Hepatocyte (in vitro differentiated cells): ENCODE measurements at places on chromosomes 13 and 19. TPM values are rescaled to one million over a fixed set of nuclear protein-coding genes. Genes with fewer than 3 reads are reported as not detected.

DNA sequence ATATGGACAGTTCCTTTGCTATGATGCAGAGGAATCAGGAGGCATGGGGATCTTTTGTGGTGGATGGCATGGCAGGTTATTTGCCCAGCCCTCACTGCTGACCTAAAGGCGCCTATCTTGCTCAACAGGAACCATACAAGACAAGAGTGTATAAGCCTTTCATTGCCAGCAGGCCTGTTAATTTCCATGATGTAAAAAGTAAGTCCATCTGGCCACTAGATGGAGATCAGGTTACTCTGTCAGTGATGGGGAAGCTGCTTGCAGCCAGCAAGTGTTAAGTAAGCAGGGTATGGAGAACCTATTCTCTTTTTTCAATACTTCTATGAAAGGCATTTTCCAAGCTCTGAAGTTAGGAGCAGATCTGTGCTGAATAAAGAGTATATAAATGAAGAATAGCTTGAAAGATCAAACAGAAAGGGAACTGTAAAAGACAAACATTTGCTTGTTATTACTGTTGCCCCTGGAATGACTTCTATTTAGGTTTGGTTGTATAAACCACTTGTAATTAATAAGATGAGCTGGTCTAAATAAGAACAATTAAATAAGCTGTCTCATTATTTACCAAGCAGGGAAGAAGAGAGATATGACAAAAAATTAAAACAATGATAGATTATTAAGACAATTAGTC lies 210.9 kb downstream of the RGCC start:
- peak; percentile 88 for DNase-seq

GRCh38 chr19:2478756-2479555 lies 3.0 kb downstream of the GADD45B start:
- peak; percentile 85 for DNase-seq

DNA sequence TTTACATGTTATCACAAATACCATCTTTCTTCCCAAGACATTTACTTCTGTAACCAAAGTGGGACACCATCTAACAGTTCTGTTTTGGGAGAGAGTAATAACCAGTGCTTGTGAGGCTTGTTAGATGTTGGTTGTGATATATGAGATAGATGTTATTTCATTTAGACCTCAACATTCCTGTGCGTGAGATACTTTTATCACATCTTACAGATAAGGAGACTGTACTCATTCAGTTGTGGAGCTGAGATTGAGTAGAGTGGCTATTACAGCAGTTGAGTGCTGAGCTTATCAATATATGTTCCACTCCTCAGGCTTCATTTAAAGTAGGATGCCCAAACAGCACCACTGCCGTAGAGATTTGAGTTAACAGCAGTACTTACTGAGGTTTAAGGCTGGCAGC lies 43.1 kb downstream of the USPL1 start:
- DNase-seq, result no peak

DNA sequence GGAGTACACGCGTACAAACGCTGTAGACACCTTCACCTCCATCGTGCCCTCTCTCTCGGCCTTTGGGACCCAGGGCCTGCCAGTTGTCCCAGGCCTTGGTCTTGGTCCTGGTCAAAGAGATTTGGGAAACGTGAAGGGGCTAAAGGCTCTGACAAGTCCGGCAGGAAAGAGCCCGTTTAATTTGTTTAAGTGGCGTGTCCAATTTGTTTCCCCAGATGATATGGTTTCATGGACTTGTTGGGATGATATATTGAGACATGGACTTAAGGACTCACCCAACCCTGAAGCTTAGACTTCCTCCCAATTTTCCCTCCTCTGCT lies 2.7 kb downstream of the CLEC11A start:
- no peak for DNase-seq

ZNF432 gene
- polyA plus RNA-seq, result 3.4 and 4.8 TPM in 2 replicates

RNF225 gene
- 0.47 TPM in 1 of 2 replicates, not detected in the other for polyA plus RNA-seq
